CD4-positive, alpha-beta T cell treated with Interleukin-17A for 4 hours (primary cell): ENCODE measurements at places on chromosomes 6 and 20.

DNA sequence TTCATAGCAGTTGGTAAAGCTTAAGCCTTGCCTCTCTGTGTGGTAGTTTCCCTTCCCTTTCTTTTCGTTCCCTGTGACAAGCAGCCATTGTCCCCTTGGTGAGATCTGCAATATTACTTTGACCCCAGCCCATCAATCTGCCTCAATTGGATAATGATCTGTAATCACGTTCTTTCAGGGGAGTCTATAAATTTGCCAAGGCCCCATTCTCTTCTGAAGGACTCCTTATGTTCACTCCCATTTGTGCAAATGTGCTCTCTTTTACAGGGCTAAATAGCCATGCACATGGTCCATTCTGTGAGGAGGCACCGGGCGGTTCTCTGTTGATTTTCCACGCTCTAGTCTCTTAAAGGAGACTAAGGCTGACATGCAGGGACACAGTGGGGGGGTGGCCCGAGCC is 660.4 kb upstream of the SLC35B3 start:
- DNase-seq = no peak

DNA sequence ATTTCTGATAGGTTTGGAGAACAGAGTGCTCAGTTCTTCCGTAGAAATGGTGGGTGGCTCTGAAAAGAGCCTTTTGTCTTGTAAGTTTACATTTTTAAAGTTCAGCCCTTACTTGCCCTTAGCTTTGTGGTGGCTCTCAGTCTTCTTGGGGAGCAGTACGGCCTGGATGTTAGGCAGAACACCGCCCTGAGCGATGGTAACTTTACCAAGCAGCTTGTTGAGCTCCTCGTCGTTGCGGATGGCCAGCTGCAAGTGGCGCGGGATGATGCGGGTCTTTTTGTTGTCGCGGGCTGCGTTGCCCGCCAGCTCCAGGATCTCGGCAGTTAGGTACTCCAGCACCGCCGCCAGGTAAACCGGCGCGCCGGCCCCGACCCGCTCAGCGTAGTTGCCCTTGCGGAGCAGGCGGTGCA is 19.5 kb downstream of the OR2B2 start:
- DNase-seq = no peak

DNA sequence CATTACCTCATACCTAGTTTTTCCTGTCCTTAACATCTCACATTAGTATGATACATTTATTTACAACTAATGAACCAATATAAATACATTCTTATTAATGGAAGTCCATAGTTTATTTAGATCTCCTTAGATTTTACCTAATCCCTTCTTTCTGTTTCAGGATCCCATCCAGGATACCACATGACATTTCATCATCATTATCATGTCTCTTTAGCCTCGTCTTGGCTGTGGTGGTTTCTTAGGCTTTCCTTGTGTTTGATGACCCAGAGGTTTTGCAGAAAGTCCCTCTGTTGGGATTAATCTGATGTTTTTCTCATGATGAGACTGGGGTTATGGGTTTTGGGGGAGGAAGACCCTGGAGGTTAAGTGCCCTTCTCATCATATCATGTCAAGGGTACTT is 89.3 kb upstream of the IYD start:
- no peak for DNase-seq

DNA sequence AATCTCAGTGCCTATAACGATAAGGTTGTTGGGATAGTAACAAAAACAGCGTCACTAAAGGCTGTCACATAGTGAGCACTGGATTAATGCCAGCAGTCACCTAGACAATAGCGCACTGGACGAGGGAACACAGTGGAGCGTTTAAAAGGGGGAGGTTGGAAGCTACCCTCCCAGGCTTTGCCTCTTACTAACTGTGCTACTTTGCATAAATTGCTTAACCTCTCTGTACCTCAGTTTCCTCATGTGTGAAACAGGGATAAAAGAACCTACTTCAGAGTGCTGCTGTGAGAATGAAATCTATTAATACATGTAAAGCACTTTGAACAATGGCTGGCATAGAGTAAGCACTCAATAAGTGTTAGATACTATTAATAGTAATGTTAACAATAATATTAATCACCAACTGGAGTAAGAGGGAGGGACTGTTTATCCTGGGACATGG is 10.5 kb downstream of the BCL2L1 start:
- DNase-seq = no peak

- DNase-seq = no peak
These were observed 317.1 kb downstream of the ESR1 start for GRCh38 chr6:152124429-152125074.

GRCh38 chr6:86203044-86203443 is 560.4 kb upstream of the SYNCRIP start:
- no peak for DNase-seq

GRCh38 chr6:129671442-129672340 is 38.3 kb downstream of the ARHGAP18 start:
- peak; percentile 71 for DNase-seq

- DNase-seq = peak; percentile 72
These were observed 84.3 kb upstream of the TAB2 start for GRCh38 chr6:149233056-149233715.

GRCh38 chr20:57663681-57664451 is 43.6 kb upstream of the ZBP1 start:
- DNase-seq = peak; percentile 1

DNA sequence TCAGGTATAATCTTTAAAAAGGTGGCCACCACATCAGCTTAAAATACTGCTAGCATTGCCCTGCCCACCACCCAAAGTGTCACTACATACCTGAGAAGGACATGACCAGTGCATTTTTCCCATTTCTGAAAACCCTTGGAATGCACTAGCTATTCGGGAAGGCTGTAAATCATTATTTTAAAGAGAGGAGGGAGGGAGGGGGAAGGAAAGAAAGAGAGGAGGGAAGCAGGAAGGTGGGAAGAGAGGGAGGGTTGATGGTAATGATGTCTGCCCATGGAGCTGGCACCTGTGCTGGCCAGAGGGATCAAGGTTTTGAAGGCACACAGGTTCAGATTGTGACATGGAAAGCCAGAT is 32.4 kb downstream of the VAPB start:
- DNase-seq = no peak

DNA sequence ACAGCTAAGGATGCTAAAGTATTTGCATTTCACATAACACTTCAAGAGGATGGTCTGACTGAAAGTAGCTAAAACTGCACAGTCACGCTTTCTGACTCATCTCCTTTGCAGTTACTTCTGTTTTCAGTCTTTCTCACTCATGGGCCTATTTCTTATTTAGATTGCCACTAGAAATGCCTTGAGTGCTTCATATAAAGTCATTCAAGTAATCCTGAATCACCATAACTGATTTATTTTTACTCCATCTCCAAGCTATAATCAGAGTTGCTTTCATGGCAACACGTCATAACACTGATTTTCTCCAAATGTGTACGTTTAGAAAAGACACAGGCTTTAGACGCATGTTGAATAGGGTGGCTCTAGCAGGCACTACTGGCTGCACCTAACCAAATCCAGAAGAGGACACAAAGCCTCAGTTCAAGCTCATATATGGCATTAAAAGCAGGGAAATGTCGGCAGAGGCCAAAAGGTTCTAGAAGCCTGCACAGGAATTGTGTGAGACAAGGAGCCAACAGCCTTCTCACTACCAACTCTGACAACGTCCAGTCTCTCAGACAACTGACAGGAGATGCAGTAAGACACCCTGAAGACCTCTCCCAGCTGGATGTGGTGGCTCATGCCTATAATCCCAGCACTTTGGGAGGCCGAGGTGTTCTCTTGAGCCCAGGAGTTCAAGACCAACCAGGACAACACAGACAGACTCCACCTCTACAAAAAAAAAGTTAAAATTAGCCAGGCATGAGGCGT is 64.1 kb upstream of the BEND6 start:
- DNase-seq = no peak

- DNase-seq = no peak
These were observed 16.1 kb upstream of the FOXO3 start for GRCh38 chr6:108544606-108545005.

DNA sequence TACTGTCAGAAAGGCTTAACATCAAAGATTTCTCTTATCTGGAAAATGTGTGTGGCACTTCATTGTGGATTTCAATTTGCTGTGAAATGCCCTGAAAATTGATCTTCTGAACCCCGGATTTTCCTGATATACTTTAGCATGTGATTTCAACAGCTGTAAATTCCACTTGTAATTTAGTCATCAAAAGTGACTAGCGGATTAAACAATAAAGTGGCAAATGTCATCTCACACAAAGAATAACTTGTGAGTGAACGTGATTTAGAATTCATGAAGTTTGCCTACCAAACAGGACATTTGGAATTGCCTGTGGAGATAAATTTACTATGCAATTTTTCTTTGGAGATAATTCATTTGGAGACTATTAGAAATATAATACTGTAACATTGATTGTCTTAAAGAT is 601.6 kb downstream of the COL12A1 start:
- no peak for DNase-seq

DNA sequence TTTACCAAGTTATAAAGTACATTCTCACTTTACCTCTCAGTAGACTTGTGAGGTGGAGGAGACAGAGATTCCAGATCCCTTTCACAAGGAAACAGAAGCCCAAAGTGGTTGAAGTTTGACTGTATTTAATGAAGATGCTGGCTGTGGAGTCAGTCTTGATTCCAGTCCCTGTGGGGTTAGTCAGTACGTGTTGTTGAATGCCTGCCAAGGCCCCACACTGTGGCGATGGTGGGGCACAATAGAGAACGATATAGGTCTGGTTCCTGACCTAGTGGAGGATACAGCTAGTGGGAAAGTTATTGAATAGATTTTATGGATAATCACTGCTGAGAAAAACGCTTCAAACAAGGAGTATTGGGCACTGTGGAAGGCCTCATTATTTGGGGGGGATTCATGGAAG is 71.4 kb downstream of the LRRC1 start:
- no peak for DNase-seq

- no peak for DNase-seq
These were observed 315.7 kb upstream of the MOCS1 start for GRCh38 chr6:40249935-40250334.

GRCh38 chr6:76381612-76382011 is 309.1 kb upstream of the IMPG1 start:
- DNase-seq = no peak

GRCh38 chr6:1347161-1347560 is 35.3 kb downstream of the FOXQ1 start:
- no peak for DNase-seq

DNA sequence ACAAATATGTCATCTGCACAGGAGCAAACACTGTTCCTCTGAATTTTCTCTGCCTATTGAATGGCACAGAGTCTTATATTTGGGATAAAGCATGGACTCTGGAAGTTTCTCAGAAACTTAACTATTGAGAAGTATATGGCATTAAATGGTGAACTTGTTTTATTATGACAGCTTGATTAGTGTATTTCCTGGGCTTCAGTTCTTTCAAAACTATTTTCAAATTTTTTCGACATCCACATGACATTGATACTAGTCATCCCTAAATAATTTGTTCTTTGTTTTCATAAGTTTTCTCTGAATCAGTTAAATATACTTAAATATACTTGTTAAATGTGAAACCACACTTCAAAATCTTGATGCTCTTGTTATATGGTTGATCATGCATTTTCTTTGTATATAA is 144.0 kb upstream of the TSHZ2 start:
- DNase-seq = no peak

GRCh38 chr6:127879685-127880084 is 21.2 kb downstream of the THEMIS start:
- DNase-seq = peak; percentile 18

DNA sequence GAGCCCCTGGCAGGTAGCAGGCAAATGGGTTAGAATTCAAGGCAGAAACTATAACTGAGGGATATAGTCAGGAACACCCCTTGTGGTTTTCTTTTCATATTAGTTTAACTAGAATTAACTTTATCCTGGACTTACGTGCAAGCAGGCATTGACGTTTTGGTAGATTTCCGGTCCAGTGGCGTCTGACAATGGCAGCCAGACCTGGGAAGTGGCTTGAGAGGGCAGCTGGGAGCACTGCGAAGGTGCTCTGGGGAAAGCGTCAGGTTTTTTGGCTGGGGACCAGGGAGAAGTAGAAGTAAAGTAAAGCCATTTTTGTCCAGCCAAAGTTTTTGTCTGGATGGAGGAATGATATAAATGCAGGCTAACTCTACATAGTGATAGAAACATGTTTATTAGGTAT is 8.4 kb upstream of the ACSS1 start:
- DNase-seq = no peak

DNA sequence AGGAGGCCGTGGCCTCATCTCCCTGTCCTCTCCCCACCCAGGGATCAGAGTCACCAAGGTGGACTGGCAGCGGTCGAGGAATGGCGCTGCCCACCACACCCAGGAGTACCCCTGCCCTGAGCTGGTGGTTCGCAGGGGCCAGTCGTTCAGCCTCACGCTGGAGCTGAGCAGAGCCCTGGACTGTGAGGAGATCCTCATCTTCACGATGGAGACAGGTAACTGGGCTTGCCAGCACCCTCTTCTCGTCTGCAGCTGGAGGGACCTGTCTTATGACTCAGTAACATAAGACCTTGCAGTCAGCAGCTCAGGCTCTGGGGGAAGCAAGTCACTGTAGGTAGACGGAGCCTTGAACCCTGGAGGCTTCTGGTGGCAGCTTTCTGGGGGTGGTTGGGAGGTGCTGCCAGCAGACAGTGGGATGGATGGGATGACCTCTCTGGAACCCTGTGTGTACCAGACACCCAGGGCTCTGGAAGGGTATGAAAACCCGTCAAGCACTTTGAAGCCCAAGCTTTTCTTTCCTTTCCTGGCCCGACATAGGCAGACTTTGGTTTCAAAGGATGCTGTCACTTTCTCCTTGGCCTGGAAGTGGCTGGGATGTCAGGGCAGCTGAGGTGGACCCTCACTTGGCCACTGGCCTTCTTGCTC is 13.8 kb downstream of the TGM6 start:
- no peak for DNase-seq

- DNase-seq = no peak
These were observed 18.6 kb downstream of the SNX14 start for GRCh38 chr6:85574932-85575598.

DNA sequence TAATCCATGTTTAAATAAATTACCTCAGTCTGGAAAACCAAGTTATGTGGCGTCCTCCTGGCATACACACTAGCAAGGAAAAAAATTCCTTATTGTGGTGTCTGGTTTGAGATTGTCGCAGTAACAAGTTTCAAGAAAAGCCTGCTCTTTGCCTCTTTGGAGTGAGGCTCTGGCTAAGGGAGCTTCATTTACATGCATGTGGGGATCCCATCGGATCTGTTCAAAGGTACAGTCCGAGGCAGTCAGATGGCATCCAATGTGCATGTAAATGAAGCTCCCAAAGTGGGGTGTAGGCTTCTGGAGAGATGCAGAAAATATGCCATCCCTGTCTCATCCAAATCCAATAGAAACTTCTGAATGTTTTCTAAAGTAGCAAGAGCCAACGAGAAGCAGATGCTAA is 199.5 kb upstream of the FBXL4 start:
- no peak for DNase-seq

- DNase-seq = no peak
These were observed 1.3 kb upstream of the MUCL3 start for GRCh38 chr6:30939473-30939872.
